ENCODE measurements at places on chromosomes 11 and 22. TPM values are rescaled to one million over a fixed set of nuclear protein-coding genes. Genes with fewer than 3 reads are reported as not detected.

Gene TYR
- total RNA-seq: not detected

- DNase-seq: no peak
Observed at GRCh38 chr22:31106001-31106571, 1.3 kb downstream of the SELENOM start.

Gene FAM181B
- total RNA-seq: 0.12 TPM

Gene C11orf52
- total RNA-seq: 9.8 TPM

Data from upper lobe of right lung (tissue), 1 donor.